ENCODE measurements at places on chromosomes 5 and 9. TPM values are rescaled to one million over a fixed set of nuclear protein-coding genes. Genes with fewer than 3 reads are reported as not detected.

ZFP2 gene
- 0.11 TPM for total RNA-seq

ACOT12 gene
- not detected for total RNA-seq

SAXO1 gene
- total RNA-seq: not detected

GDF9 gene
- total RNA-seq: not detected

GAPT gene
- total RNA-seq: not detected

RXFP3 gene
- total RNA-seq: not detected

MEGF9 gene
- total RNA-seq: 7.1 TPM

JADE2 gene
- total RNA-seq: 10.9 TPM

SNCAIP gene
- total RNA-seq: 8.2 TPM

PPP1R26 gene
- total RNA-seq: 33.5 TPM

DNA sequence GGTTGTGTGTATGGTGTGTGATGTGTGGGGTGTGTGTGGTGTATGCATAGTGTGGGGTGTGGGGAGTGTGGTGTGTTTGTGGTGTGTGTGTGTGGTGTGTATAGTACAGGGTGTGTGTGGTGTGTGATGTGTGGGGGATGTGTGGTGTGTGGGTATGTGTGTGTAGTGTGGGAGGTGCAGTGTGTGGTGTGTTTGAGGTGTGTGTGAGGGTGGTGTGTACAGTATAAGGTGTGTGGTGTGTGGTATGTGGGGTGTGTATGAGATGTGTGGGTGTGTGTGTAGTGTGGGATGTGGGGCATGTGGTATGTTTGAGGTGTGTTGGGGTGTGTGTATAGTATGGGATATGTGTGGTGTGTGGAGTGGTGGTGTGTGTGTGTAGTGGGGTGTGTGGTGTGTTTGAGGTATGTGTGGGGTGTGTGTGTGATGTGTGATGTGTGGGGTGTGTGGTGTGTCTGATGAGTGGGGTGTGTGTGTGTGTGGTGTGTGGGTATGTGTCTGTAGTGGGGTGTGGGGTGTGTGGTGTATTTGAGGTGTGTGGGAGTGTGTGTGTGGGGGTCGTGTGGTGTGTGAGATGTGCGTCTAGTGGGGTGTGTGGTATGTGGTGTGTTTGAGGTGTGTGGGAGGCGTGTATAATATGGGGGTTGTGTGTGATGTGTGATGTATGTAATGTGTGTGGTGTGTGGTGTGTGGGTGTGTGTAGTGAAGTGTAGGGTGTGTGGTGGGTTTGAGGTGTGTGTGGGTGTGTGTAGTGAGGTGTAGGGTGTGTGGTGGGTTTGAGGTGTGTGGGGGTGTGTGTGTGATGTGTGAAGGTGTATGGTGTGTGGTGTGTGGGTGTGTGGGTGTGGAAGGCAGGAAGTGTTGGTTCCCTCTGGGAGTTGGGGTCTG lies 8.6 kb downstream of the ECSCR start:
- no peak for DNase-seq

- no peak for DNase-seq
Observed at GRCh38 chr5:148904440-148904839, 78.0 kb downstream of the ADRB2 start.

DNA sequence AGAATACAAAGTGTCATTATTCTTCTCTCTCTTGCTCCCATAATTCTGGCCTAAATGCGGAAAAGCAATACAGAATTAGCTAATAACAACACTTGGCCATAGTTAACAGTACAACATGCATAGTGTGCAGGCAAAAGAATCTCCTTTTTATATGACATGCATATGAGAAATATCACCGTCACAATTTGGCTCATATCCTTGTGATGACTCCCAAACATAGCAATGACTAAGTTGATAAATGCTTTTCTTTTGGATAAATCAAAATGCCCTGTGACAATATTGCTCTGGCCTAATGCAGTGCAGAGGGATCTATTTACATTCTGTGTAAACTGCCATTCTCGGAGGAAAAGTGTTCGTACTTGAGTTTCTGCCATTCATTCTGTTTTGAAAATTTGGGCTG lies 121.9 kb upstream of the GHR start:
- DNase-seq: no peak

GRCh38 chr5:50653946-50654345 lies 12.5 kb upstream of the PARP8 start:
- DNase-seq: no peak

DNA sequence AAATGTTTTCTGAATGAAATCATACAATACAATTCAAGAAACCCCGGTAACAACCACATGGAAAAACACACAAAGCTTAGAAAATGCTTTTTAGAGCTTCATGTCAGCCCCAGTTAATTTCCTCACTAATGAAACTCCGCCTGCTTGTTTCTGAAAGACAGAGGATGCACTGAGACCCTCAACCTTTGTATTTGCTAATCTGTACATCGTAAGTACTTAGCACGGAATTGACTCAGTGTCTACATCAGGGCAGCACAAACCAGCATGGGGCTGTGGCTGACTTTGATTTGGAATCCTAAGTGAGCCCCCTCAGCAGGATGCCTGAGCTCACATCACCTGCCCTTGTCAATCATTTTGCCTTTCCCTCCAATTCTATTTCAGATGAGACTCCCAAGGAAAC lies 499.1 kb upstream of the MPDZ start:
- DNase-seq: no peak

- DNase-seq: no peak
Observed at GRCh38 chr9:14175778-14176177, 138.2 kb downstream of the NFIB start.

DNA sequence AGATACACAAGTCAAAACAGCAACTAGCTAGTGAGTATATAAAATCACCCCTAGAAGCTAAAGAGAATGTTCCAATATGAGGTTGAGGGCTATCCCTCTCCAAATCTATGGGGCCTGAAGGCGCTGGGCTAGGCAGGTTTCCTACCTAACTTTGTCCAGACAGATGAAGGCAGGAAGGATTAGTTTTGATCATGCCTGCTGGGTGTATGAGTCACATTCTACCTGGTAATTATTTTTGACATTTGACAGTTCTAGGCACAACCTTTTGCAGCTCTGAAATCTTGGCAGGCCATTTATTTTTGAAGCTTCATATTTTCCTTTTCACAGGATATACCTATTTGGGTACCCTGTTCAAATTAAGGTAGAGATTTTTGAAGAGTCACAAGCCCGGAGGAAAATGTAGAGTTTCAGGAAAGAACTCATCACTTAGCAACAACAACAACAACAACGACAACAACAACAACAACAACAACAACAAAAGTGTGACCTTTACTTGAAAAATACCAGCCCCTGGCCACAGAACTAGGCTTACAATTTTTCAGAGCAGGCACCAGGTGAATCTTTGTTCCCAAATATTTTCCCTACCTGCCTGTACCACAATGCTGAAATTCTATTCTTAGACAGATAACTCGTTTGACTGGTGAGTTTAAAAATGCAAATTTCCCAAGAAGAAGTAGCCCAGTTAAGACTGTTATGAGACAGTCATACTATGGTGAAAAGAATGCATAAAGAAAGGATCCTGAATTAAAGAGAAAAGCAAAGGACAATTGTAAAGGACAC lies 175.5 kb upstream of the TUT7 start:
- no peak for DNase-seq
